ENCODE measurements at places on chromosomes 11 and 22.

DNA sequence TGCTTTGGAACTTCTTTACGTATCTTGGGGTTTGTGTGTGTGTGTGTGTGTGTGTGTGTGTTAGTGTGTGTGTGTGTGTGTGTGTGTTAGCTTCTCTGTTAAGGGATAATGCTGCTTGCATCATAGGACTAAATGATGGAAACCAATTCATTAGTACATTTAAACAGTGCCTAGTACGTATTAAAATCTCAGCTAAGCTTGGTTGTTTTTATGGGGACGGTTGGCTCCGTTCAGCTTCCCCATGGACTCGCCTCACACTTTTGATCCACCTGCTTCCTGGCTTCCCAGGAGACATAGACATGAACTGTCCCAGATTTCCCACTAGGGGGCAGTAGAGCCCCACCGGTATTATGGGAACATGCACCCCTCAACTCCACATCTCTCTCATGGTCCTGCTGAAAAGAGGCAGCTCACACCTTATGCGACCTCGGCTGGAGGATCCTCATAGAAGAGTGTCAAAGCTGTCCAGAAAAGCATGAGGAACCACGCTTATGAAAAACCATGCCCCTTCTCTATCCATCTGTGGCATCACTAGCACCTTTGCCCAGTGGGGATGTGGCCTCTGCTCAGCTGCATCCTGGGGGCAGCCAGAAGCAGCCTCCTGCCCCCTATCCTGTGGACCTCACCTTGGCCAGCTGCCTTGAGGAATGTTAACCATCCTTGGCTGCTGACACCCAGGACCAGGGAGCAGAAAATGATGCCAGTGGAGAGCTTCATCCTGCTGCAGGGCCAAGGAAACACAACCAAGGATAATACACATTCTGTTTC lies 9.7 kb upstream of the SAAL1 start:
- DNase-seq = peak; percentile 73

DNA sequence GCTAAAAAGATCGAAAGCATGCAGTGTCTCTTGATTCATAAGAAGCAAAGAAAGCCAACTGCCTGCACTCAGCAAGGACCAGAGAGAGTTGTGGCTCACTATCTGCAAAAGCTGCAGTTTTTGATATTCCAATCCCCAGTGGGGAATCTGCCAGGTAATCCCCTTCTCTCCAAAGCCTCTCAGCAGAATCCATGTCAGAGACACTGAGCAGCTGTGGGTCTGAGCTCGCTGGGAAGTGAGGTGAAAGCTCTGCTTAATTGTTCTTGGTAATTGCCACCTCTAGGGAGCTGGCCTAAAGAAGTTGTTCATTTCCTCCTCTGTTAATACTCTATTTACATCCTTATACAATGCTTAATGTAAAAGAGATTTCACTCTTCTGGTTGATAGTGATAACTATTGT lies 261.3 kb upstream of the LRRC4C start:
- no peak for DNase-seq

GRCh38 chr22:22023581-22024137 lies 41.1 kb upstream of the TOP3B start:
- DNase-seq = no peak

GRCh38 chr11:44611687-44612434 lies 46.4 kb downstream of the CD82 start:
- no peak for DNase-seq

DNA sequence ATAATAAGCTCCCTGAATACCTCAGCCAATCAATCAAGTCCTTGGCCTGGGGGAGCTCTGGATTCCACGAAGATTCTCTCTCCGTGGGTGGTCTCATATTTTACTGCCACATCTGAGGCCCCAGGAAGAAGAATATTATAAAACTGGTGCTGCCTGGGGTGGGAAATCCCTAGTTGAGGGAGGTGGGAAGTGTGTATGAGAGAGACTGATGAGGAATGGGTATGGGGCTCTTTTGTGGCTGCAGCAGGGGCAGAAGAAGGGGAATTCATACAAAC lies 71.5 kb downstream of the SYN3 start:
- DNase-seq = no peak

DNA sequence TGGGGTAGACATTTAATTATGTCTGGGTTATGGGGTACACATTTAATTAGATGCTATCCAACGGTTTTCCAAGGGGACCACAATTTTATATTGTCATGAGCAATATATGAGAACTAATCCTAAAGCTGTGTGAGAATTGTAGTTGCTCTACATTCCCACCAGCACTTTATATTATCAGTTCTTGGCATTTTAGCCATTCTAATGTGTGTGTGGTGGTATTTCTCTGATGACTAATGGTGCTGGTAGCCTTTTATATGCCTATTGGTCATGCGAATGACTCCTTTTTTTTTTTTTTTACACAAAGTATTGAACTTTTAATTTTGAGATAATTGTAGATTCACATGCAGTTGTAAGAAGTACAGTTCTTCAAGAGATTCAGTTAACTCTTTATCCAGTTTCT lies 26.2 kb downstream of the TMEM135 start:
- no peak for DNase-seq

- DNase-seq = no peak
These were observed 378.8 kb downstream of the ETS1 start for GRCh38 chr11:128208329-128209137.

GRCh38 chr22:36341640-36342041 lies 46.1 kb downstream of the MYH9 start:
- DNase-seq = no peak

GRCh38 chr11:67375320-67376055 lies 2.1 kb upstream of the CLCF1 start:
- DNase-seq = no peak

GRCh38 chr11:60841797-60842667 lies at the start of gene CCDC86:
Gene CCDC86, plus strand, starts transcription at chr11:60842113. Its CDS starts 12 bp downstream, at chr11:60842125.
- DNase-seq = peak; percentile 99

DNA sequence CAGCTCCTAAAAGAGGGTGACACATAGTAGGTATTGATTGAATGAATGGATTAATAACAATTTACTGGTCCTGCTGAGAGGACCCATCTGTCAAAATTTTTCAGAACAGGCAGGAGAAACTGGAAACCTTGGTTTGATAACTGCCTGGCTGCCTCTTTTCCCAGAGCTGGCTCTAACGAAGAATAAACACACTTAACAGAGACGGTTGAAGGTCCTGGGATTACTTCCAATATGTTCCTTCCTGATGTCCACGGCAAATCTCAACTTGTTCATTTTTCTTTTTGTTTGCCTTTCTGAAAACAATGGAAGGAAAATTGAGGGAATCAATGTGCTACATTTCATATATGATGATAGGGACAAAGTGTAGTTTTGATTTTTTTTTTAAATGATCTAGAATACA lies 76.5 kb upstream of the SYT13 start:
- no peak for DNase-seq

DNA sequence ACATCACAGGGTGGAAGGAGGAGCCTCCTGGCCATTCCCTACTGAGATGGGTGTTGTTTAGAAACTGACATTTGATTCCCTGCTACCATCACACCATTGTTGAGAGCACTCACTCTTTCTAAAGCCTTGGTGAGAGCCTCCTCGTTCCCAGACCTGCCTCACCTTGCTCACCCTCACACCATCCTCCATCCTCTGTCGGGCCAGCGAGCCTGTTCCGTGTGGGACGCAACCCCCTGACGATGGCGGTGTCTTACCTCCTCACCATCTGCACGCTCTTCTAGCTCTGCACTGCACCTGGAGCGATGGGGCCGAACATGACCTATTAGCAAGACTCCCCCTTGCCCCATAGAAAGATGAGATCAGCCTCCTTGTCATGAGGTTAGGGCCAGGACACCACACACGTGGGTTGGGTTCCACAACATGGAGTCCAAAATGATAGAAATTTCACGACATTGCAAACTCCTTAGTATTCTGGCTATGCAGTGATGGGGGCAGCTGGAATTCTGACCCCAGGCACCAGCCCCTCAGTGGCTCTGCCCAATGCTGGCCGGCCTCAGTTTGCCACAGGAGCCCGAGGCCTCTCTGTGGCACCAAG lies 1017.9 kb downstream of the TBC1D22A start:
- DNase-seq = no peak

GRCh38 chr11:46857666-46858065 lies 11.6 kb upstream of the CKAP5 start:
- DNase-seq = no peak

GRCh38 chr11:95360377-95361075 lies 129.5 kb upstream of the SESN3 start:
- no peak for DNase-seq

GRCh38 chr11:78497293-78497692 lies 77.4 kb downstream of the NARS2 start:
- DNase-seq = no peak

DNA sequence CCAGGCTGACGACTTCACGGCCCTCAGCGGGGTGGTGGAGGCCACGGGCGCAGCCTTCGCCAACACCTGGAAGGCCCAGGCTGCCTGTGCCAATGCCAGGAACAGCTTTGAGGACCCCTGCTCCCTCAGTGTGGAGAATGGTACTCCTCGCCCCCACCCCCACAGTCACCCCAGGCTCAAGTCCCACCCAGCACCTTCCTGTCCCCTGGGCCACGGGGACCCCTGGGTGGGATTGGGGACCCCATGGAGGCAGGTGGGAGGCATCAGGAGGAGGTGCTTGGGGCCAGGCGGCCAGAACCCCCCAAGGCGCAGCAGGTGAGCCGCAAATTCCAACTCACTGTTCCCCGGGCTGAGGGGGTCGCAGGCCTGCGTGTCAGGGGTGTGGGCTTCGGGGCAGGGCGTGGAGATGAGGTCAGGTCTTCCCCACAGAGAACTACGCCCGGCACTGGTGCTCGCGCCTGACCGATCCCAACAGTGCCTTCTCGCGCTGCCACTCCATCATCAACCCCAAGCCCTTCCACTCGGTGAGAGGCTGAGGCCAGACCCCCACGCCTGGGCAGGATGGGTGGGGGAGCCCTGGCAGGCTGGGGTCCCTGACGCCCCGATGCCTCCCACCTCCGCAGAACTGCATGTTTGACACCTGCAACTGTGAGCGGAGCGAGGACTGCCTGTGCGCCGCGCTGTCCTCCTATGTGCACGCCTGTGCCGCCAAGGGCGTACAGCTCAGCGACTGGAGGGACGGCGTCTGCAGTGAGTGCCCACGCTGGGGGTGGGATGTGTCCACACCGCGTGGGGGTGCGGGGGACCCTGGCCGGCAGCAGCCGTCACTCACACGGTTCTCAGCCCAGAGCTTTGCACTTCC lies 9.4 kb downstream of the MUC5B start:
- DNase-seq = peak; percentile 1

- no peak for DNase-seq
These were observed 218.1 kb upstream of the PLET1 start for GRCh38 chr11:112478806-112479205.

GRCh38 chr11:15568440-15568839 lies 453.7 kb downstream of the INSC start:
- no peak for DNase-seq

DNA sequence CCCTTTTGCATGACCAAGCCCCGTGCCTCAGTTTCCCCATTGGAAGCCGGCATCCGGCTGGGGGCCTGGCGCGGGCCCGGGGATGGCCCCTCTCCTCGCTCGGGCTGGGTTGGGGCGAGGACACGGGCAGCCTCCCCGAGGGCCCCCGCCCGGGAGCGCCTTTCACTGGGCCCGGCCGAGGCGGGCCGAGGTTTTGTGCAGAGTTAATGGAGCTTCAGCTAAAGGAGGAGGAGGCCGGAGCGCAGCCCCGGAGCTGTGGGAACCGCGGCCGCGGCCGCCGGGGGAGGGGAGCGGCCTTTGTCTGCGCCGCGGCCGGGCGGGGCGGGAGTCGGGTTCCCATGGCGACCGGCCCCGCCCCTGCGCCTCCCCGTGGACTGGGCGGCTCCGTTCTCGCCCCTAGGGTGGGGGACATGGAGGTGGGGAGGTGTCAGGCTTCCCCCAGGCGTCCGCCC lies 1.4 kb upstream of the MAPK11 start:
- DNase-seq = peak; percentile 87

DNA sequence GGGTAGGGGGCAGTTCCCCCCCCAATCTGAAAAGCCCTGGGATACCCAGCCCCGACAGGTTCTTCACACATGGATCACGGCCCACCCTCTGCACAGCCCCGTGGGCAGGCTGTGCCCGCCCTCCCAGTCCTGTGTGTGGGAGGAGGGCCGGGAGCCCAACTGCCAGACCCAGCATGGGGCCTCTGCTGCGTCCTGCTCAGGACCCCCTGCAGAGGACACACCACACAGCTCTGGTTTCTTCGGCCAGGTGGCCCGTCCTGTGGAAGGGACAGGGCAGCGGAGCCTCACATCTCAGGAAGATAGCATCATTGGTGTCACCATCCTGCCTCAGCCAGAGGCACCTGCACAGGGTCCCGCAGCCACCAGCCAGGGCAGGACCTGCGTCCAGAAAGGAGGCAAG lies 396.0 kb downstream of the TBC1D22A start:
- no peak for DNase-seq

GRCh38 chr22:43004362-43005035 lies 10.4 kb downstream of the PACSIN2 start:
- no peak for DNase-seq

All from ELF-1 (cell line).